ENCODE measurements at places on chromosomes 2 and 18. TPM values are rescaled to one million over a fixed set of nuclear protein-coding genes. Genes with fewer than 3 reads are reported as not detected.
A peak's percentile ranks its signal among the peaks of the same experiment; 100 is the strongest.

The GREB1 gene
- polyA plus RNA-seq: 0.05 TPM

The IGFBP2 gene
- polyA plus RNA-seq: 236 TPM

- DNase-seq: no peak
Observed at GRCh38 chr2:126785862-126786261, 112.8 kb upstream of the TEX51 start.

The SLC4A3 gene
- polyA plus RNA-seq: 6.1 TPM

- no peak for DNase-seq
Observed at GRCh38 chr18:59029663-59030429, 109.8 kb upstream of the SEC11C start.

DNA sequence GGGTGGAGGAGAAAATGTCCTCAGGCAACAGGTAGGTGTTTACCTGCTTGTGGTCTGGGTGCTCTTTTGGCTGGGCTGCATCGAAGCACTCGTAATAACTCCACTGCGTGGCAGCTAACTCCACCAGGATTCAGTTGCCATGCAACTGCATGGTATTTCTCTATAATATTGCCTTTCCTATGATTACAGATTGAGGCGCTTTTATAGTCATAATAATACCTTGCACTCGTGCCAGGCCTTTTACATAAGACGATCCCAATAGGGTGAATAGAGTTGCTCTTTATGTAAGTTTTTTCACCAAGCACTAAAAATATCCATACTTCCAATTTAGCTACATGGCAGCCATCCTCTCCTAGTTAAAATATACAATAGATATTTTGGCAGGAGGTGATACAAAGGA lies 19.7 kb upstream of the NYAP2 start:
- DNase-seq: no peak

- DNase-seq: peak; percentile 24
Observed at GRCh38 chr2:62178741-62179271, 17.1 kb upstream of the B3GNT2 start.

The TMBIM1 gene
- 84.6 TPM for polyA plus RNA-seq

The HOXD11 gene
- not detected for polyA plus RNA-seq

GRCh38 chr18:33097126-33097525 lies 324.3 kb upstream of the KLHL14 start:
- DNase-seq: no peak

DNA sequence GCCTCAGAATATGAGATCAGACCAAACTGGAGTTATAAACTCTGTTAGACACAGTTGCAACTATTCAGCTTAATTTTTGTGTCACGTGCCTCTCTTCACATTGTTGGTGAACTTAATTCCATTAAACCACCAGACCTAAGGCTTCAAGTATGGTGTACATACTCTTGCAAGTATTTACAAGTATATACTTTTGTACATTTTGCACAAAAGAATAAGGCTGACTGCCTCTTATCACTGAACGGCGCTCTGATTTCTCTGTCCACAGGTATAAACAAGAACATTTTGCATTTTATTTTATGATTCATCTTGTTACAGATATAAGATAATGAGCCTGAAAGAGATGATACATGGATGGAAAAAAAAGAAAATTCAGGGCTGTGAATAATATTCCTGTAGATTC lies 269.7 kb upstream of the ACVR2A start:
- DNase-seq: no peak

GRCh38 chr18:13308369-13308768 lies 89.8 kb downstream of the LDLRAD4 start:
- DNase-seq: no peak

The PROC gene
- not detected for polyA plus RNA-seq

DNA sequence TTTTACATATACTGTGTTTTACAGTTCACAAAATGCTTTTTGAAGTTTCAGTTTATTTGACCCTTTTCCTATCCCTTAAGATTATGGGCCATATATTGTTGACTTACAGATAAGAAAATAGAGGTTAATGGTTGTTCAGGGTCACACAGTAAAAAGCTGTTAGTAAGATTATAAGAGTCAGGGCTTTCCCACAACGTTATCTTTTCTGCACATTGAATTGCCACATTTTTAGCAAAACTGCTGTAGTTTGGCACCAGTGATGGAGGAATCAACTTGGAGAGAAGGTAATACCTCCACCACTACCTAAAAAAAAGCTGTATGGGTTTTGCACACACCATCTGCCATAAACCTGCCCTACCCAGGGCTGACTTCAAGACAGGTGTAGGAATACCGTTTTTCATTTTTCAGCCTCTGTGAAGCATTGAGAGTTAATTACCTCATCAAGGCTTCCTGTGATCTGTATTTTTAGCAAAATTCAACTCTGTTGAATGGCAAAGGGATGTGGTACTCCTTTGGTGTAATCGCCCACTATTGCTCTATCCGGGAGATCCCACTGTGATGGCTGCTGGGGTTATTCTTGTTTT lies 5.0 kb downstream of the SOWAHC start:
- no peak for DNase-seq

GRCh38 chr2:135617501-135618015 lies 86.3 kb downstream of the R3HDM1 start:
- DNase-seq: peak; percentile 48

DNA sequence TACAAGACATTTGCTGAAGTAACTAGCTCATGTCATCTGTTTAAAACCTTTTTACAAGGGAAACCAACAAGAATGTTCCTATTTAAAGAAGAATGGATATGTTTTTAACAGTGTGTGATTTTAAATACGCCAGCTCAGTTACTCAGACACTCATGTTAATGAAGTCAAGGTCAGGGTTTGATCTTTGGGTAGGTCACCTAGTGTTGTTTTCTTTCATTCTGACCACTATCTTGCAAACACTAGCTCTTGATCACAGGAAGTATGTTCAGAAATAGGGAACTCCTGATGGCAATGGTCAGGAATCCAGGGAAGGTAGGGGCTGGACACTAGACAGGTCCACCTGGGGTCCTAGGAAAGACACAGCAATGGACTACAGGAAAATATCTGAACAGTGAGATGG lies 116.7 kb downstream of the CPS1 start:
- no peak for DNase-seq

- DNase-seq: no peak
Observed at GRCh38 chr2:3292416-3292815, 85.2 kb downstream of the EIPR1 start.

The NEU4 gene
- not detected for polyA plus RNA-seq

The FZD7 gene
- 90.9 TPM for polyA plus RNA-seq

- no peak for DNase-seq
Observed at GRCh38 chr2:154532763-154533162, 165.7 kb upstream of the KCNJ3 start.

The TM4SF20 gene
- polyA plus RNA-seq: 0.06 TPM

- peak; percentile 45 for DNase-seq
Observed at GRCh38 chr2:200585730-200586643, at the start of gene AOX1. Gene AOX1, plus strand, starts transcription at chr2:200586014. Its CDS starts 95 bp downstream, at chr2:200586109.

DNA sequence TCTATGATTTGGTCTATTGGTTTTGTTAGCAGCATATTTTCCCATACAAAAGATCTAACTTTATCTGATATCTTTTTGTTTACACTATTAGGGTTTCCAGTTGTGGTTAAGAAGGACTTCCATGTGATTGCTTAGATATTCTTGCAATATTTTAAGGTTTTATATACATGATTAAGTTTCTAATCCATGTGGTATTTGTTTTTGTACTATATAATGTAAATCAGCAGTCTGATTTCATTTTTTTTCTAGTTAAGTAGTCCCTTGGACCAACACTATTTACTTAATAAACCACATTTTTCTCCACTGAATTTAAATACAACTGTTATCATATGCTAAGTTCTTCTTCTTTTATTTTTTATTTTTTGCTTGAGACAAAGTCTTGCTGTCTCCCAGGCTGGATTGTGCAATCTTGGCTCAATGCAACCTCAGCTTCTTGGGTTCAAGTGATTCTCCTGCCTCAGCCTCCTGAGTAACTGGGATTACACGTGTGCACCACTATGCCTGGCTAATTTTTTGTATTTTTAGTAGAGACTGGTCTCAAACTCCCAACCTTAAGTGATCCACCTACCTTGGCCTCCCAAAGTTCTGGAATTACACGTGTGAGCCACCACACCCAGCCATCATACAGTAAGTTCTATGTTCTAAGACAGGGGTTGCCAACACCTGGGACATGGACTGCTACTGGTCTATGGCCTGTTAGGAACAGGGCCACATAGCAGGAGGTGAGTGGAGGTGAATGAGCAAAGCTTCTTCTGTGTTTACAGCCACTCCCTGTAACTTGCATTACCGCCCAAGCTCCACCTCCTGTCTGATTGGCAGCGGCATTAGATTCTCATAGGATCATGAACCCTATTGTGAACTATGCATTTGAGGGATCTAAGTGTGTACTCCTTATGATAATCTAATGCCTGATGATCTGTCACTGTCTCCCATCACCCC lies 58.5 kb upstream of the RAB27B start:
- peak; percentile 70 for DNase-seq

DNA sequence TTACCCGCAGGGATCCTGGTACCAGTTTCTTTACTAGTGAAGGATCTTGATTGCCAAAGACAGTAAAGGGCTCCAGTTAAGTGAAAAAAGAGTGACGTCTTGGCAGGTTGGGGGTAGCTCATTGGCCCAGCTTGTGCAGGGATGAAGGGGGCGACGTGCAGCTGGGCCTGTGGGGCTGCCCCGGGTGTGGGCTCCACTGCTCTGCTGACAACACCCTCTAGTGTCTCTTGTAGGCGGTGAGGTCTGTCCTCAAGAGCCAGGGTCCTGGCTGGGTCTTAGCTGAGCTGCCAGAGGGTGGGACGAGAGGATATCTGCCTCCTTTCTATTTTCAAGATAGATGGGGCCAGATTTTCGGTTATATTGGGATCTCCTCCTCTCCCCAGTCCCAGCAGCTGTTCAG lies 6.1 kb downstream of the ARHGEF4 start:
- DNase-seq: no peak

The ABCG5 gene
- not detected for polyA plus RNA-seq

- peak; percentile 63 for DNase-seq
Observed at GRCh38 chr2:203797712-203798111, 69.9 kb upstream of the CTLA4 start.

The LIMS3 gene
- 0.99 TPM for polyA plus RNA-seq

The CROCC2 gene
- polyA plus RNA-seq: not detected

- no peak for DNase-seq
Observed at GRCh38 chr2:145750144-145750543, 1230.2 kb upstream of the ZEB2 start.

DNA sequence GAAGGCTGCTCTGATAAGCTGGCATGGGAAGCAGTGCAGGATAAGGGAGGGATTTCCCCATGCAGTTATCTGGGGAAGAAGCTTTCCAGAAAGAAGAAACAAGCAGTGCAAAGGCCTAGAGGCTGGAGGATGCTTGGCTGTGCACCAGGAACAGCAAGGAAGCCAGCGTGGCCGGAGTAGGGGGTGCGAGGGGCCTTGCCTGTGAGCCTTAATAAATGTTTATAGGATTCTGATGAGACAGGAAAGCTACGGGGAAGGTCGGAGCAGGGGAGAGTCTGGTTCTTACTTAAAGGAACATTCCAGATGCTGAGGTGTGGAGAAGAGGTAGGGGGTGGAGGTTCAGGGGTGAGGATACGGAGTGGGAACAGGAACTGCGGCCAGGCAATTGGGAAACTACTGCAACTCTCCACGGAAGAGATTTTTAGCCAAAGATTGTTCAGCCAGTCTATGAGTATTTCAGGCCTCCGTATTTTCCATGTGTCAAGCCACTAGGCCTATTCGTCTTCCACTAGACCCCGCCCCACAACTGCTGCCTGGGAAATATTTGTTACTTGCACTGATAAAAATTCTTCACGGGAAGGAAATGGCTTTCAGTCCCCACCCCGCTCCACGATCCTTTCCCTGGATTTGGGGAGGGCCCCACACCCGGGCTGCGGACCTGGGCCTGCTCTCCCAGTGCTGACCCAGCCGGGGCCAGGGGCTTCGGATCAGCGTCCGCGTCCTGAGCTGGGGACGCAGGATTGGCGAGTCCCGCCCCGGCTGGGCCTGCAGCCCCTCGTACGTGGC lies 516 bp downstream of the EIF2AK2 start:
- peak; percentile 42 for DNase-seq

- no peak for DNase-seq
Observed at GRCh38 chr18:35905436-35905835, 67.0 kb upstream of the RMP24 start.

DNA sequence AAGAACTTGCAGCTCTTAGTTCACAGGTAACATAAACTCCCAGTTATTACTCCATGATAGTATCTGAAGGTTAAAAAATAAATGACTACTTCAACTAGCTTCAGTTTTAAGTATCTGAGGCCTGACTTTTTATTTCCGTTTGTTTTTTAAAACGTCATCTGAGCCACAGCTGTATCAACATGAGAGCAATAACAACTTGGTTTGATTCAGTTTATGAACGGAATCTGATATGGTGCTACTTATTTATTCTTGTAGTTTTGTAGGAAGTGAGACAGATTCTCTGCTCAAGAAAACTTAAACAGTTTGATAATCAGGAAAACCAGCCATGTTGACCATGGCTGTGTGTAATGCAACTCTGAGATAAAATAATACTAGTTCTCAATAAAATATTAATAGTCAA lies 34.9 kb downstream of the NAB1 start:
- peak; percentile 87 for DNase-seq

DNA sequence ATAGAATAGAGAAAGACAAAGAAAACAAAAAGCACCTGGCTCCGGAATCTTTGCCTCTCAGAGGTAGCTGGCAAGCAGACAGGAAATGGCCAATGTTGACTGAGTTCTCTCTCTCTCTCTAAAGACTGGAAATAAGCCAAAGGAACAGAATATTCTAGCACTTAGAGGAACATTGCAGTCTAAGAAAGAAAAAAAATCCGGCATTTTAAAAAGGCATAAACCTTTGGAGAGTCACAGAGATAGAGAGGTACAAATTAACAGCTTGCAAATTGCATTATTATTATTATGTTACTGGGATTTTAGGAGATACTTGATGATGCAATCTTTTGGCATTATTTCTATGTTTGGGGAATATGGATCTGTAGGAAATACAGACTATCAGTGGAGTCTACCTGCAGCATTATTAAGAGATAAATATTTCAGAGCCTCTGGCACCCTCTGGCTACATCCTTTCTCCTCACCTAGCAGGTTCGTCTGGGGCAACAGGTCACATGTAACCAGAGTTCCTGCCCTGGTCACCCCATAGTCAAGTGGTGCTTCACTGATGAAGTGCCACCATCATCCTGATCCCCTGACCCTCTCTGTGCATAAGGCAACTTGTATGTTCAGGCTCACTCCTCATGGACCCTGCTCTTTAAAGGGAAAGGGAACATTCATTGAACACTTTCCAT lies 318.9 kb upstream of the ACVR2A start:
- DNase-seq: no peak

DNA sequence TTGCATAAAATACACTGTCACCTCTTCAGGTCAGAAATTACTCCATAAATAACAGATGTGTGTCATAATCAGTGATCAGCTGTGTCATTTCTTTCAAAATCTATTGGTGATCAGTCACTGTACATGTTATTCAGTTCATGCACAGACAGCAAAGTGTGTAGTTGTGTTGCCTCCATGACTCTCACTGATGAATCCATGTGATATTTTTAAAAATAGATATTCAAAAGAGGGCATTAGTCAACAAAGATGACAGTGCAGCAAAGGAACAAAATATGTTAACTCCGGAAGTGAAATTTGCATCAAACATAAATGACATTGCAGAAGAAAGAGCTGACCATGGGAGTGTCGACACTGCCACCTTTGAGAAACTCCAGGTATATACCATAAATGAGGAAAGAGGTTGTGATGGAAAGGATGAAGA lies 17.1 kb upstream of the MCM6 start:
- no peak for DNase-seq

GRCh38 chr2:64646007-64646880 lies 7.5 kb downstream of the SERTAD2 start:
- DNase-seq: peak; percentile 69

The TIGD1 gene
- polyA plus RNA-seq: 2.9 TPM

The AGXT gene
- not detected for polyA plus RNA-seq
